A549 treated with CORT108297 at 1 μM for 4 hours (cell line): ENCODE measurements at places on chromosomes 12 and 14. TPM values are rescaled to one million over a fixed set of nuclear protein-coding genes. Genes with fewer than 3 reads are reported as not detected.

The B4GALNT3 gene
- 0.43 to 0.81 TPM (median 0.59 TPM) in 5 replicates for total RNA-seq

The GMFB gene
- 32.4 to 79.3 TPM (median 40.8 TPM) in 5 replicates for total RNA-seq

The PRH2 gene
- 0.16 to 0.47 TPM in 2 of 5 replicates, not detected in the others for total RNA-seq

The EML5 gene
- total RNA-seq: 0.47 to 0.76 TPM (median 0.63 TPM) in 5 replicates

The BIN2 gene
- total RNA-seq: 0.07 to 0.15 TPM (median 0.10 TPM) in 5 replicates

The KRT6C gene
- not detected in 5 replicates for total RNA-seq

The PPP4R4 gene
- total RNA-seq: 0.17 to 0.40 TPM (median 0.29 TPM) in 5 replicates

The SLC5A8 gene
- total RNA-seq: not detected in 5 replicates

The DIO2 gene
- 5.7 to 7.5 TPM (median 6.1 TPM) in 5 replicates for total RNA-seq

The MIPOL1 gene
- total RNA-seq: 2.6 to 3.6 TPM (median 3.0 TPM) in 5 replicates

The TMPRSS12 gene
- total RNA-seq: not detected in 5 replicates

The CRIP1 gene
- 1,711 to 1,965 TPM (median 1,885 TPM) in 5 replicates for total RNA-seq

The MRPL52 gene
- 125 to 231 TPM (median 198 TPM) in 5 replicates for total RNA-seq
